ENCODE measurements at places on chromosomes 12 and 14. TPM values are rescaled to one million over a fixed set of nuclear protein-coding genes. Genes with fewer than 3 reads are reported as not detected.

HCAR3 gene
- total RNA-seq = 8.9 TPM

OR4E2 gene
- total RNA-seq = not detected

TGM1 gene
- total RNA-seq = 69.1 TPM

NANOG gene
- total RNA-seq = not detected

BCL11B gene
- 5.1 TPM for total RNA-seq

LRRC10 gene
- total RNA-seq = not detected

ZC2HC1C gene
- total RNA-seq = 0.24 TPM

NRIP2 gene
- total RNA-seq = not detected

EIF2S1 gene
- total RNA-seq = 315 TPM

DNAJC22 gene
- total RNA-seq = 0.72 TPM

NGB gene
- 0.24 TPM for total RNA-seq

KRT74 gene
- not detected for total RNA-seq

AQP5 gene
- total RNA-seq = not detected

AQP6 gene
- total RNA-seq = not detected

EPYC gene
- total RNA-seq = not detected

ADCY4 gene
- total RNA-seq = 1.7 TPM

FGF23 gene
- total RNA-seq = not detected

BICDL1 gene
- total RNA-seq = 9.0 TPM

CDCA3 gene
- 2.4 TPM for total RNA-seq

ATG14 gene
- 13.0 TPM for total RNA-seq

STXBP6 gene
- not detected for total RNA-seq

TMEM132D gene
- total RNA-seq = 0.24 TPM

CNTN1 gene
- 9.8 TPM for total RNA-seq

TSHR gene
- not detected for total RNA-seq

TPH2 gene
- not detected for total RNA-seq

KMT2D gene
- 22.0 TPM for total RNA-seq

REC8 gene
- total RNA-seq = 1.7 TPM

SCNN1A gene
- total RNA-seq = 110 TPM

CDC42BPB gene
- total RNA-seq = 92.5 TPM

SERPINA9 gene
- total RNA-seq = not detected

KRT78 gene
- total RNA-seq = 1.3 TPM

OTX2 gene
- not detected for total RNA-seq

TNFAIP2 gene
- 10.0 TPM for total RNA-seq

OR6C1 gene
- total RNA-seq = not detected

IL23A gene
- not detected for total RNA-seq

TCL1B gene
- total RNA-seq = not detected

TRIAP1 gene
- total RNA-seq = 36.0 TPM
